SJCRH30 (cell line): ENCODE measurements at places on chromosomes 2 and 18. TPM values are rescaled to one million over a fixed set of nuclear protein-coding genes. Genes with fewer than 3 reads are reported as not detected.

- DNase-seq: no peak
Observed at GRCh38 chr2:219630770-219631405, 3.5 kb downstream of the SLC4A3 start.

DNA sequence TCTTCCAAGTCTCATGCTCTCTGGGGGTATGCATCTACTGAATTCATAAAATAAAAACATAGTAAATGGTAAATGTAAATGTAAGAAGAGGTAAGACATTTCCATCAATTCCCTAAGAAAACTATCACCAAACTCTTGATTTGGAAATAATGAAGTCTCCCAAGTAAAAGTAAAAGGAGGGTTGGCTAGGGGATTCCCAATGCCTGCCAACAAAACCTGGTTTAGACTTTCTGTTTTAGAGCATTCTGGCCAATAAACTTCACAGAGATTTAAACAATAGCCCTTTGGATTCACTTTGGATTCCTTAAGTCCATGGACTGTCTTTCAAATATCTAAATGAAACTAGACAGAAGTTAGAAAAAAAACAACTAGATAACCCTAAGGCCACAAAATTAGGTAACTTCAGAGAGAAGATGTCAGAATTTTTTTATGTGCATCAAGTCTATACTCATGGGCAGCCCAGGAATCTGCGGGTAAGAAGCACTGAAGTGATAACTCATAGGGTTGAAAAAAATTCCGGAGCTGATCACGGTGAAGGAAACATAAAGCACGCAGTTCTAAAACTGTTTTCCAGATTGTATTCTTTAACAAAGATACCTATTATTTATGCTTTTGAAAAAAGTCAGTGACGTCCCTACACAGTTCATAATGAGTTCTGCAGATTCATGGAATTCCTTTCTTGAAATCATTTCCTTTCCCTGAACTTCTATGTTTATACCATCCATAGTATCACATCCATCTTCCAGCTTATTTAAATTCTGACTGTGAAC is 263.6 kb downstream of the AFF3 start:
- DNase-seq: no peak

RGPD3 gene
- not detected in 2 replicates for total RNA-seq

DNA sequence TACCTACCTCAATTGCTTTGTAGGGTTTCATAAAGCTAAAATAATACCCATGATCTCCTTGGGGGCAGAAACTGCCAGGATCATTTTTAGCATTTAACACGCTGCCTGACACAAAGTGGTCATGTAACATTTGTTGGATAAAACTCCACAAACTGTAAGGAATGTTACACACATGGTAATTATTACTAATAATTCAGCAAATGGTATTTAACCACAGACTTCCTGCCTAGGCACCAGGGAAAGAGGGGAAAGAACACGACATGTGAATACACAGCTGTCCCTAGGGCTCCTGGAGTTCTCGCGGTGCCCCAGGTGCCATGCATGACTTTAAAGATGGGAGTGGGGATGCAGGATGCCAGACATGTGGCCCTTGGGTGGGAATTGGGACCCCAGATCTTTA is 43.5 kb downstream of the ASAP2 start:
- peak; percentile 40 for DNase-seq

DNA sequence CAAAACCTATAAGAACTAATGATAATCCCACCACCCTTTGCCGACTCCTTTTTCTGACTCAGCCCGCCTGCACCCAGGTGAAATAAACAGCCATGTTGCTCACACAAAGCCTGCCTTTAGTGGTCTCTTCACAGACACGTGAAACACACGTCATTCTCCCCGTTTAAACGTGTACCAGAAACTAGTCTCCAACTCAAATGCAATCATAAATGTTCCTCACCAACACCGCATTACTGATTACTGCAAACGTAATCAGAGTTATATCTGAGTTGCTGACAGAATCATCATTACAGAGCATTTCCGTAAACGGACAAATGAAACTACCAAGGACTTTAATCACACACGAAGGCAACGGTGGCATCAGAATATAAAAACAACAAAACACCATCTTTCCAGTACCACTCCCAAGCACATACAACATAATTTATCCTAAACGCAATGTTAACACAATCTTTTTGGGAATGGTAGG is 1.9 kb downstream of the CLK1 start:
- DNase-seq: peak; percentile 14

DNA sequence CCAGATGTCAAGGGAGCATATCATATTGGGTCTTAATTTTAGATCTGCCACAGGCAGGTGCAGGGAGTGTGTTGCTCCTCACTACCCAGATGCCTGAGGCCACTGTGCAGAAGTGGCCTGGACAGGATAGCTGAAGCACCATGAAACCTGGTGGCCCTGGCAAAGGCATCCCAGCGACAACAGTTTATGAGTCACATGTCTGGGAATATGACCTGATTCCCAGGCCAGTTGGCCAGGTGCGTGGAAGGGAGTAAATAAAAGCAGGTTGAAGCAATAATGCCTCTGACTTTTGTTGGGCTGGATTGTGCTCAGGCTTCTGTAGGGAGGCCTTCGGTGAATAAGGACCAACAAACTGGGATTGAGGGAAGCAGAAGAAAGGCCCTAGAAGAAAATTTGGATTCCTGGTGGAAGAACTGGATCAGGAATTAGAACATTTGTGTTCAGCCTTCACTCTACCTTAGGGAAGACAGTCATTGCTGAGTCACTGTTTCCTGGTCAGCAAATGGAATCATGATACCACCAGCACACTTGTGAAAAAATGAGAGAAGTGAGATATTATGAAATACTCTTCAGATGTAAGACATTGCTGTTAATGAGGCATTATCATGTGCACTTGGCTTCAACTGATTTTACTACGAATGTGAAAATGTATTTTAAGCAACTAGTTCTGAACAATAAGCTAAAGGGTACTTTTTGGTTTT is 78.4 kb upstream of the ZNF516 start:
- DNase-seq: no peak

ABCB11 gene
- total RNA-seq: not detected in 2 replicates

LIMS4 gene
- total RNA-seq: 1.5 and 2.0 TPM in 2 replicates

DNA sequence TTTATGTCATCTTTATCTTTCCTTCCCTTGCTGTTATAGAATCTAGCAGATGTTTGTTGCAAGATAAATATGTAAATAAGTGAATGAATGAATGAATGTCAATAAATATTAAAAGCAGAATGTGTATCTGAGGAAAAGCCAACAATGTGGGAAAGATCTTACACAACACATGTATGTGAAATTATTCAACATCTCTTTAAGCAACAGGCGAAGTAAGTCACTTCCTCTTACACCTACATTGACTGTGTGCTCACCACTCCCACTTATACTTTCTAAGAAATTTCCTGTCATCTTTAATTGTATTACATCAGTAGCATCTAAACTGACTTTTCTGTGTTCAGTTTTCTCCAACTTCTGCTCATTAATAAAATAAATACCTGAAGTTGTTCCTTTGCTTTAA is 43.0 kb downstream of the RAD51AP2 start:
- DNase-seq: no peak

DNA sequence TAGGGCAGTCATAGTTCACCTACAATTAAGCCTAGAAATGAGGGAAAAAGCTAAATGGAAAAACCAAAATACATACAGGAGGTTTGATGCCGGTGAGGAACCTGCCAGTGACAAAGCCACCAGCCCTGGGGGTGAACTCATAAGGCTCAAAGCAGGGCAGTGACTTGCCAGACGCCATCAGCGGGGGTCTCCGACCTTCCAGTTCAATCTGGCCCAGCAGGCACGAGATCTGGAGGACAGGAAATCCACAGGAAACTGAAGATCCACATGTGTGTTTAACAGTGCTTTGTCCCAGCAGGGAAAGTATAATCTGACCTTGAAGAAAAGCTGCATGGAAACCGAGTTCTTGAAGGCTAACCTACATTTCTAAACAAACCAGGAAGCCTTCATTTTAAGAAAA is 60.1 kb downstream of the POLR1A start:
- no peak for DNase-seq

- DNase-seq: no peak
Observed at GRCh38 chr18:59760619-59761600, 63.7 kb upstream of the CCBE1 start.

ATRAID gene
- total RNA-seq: 172 and 182 TPM in 2 replicates

DNA sequence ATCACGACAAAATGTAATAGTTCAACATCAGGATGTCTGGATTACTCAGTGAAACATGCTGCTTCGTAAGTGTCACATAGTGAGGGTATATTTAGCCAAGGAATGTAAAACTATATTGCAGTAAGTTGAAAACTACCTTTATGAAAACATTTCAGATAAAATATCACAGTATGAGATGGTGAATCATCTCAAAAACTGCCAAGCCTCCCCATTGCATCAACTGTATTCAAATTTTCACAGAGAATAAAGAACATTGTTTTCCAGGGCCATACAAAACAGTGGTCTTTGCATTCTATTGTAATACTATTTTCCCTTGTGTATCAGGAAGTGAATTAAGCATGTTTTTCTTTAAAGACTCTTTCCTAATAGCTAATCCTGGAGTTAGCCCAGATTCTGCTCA is 47.6 kb upstream of the MSTN start:
- DNase-seq: no peak

AKAIN1 gene
- total RNA-seq: not detected in 2 replicates

DNA sequence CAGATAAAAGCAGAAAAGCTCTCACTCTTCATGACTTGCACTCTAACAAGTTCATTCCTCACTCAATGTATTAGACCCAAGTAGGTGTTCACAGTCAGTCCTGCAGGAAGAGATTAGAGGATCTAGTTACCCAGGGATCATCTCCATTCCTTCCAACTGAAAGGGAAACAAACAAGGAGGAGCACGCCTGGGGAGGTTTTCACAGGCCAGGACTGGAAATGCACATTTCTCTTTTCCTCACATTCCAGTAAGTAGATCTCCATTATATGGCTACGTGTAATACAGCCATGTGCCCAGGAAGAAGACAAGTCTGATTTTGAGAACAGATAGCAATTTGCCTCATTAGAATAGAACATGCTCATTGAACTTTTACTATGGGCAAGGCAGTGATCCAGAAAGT is 1132.2 kb upstream of the FAM98A start:
- DNase-seq: no peak

- DNase-seq: no peak
Observed at GRCh38 chr2:153811516-153811915, 60.2 kb upstream of the GALNT13 start.

FBXO36 gene
- total RNA-seq: 0.08 and 0.13 TPM in 2 replicates

GRCh38 chr18:48859311-48860268 is 91.2 kb downstream of the SMAD7 start:
- no peak for DNase-seq

DNA sequence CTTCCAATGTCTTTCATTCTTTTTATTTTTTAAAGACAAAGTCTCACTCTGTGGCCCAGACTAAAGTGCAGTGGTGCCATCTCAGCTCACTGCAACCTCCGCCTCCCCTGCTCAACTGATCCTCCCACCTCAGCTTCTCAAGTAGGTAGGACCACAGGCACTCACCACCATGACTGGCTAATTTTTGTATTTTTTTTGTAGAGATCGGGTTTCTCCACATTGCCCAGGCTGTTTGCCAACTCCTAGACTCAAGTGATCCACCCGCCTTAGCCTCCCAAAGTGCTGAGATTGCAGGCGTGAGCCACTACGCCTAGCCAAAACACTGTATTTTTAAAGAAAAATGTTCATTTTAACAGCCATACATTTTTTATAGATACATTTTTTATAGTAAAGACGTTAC is 12.7 kb downstream of the GCKR start:
- DNase-seq: peak; percentile 82

- no peak for DNase-seq
Observed at GRCh38 chr2:125901278-125901677, 754.7 kb upstream of the GYPC start.

- no peak for DNase-seq
Observed at GRCh38 chr18:326846-327245, 59.0 kb upstream of the THOC1 start.

GRCh38 chr18:3712491-3712890 is 262.5 kb downstream of the TGIF1 start:
- no peak for DNase-seq

DNA sequence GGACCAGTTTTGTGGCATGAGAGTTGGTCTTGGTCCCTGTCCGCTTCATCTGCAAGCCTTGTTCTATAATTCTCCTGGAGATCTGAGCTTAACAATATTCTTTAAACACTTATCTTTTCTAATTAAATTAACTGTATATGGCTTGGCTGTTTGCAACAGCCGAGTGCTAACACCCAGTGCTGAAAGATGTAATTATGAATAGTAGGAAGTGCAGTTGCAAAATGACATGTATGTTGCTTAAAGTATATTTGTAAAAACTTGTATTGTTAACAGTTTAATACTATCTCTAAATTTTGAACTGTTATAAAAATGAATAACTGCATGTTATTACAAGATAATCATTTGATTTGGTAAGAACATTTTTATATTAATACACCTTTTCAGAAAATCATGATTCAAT is 45.1 kb downstream of the CCDC102B start:
- no peak for DNase-seq

DNA sequence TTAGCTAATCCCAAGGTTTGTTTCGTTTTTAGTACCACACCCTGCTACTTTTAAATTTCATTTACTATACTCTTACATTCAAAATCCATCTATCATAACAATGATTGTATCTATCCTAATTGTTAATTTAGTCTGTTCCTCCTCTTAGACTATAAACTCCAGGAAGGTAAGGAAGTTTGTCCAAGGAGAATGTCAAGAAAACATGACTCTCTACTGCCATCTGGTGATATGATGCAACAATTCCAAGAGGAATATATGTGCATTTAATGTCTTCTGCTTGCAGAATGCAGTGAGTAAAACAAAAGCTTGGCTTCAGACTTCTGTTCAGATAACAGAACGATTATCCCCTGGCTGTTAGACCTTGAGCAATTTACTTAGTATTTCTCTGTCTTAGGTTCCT is 1267.1 kb downstream of the LRP1B start:
- DNase-seq: peak; percentile 82

DNA sequence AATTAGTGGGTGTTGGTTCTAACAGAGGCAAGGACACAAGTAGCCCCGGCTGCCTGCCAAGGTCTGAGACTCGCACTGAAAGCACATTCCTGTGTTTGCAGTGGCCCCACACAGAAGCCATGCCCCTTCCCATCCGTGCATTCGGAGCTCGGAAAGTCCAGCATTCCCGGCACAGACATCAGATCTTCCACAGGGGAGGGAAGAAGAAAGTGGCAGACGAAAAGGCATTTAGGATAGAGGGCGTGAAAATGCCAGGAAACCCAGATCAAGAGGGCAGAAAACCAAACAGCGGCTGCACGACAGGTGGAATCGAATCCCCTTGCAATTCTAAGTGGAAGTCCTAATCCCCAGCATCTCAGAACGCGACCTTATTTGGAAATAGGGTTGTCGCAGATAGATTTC is 105.5 kb upstream of the ASB18 start:
- DNase-seq: peak; percentile 91

GRCh38 chr18:60506682-60507081 is 134.1 kb upstream of the MC4R start:
- DNase-seq: peak; percentile 1

GRCh38 chr2:66561645-66562303 is 126.8 kb downstream of the MEIS1 start:
- no peak for DNase-seq

FOXD4L1 gene
- 0.43 and 1.0 TPM in 2 replicates for total RNA-seq

GRCh38 chr2:118049816-118050140 is 35.9 kb upstream of the CCDC93 start:
- DNase-seq: no peak

NPPC gene
- total RNA-seq: 6.7 and 8.5 TPM in 2 replicates
